ENCODE measurements at places on chromosomes 5 and 9.

DNA sequence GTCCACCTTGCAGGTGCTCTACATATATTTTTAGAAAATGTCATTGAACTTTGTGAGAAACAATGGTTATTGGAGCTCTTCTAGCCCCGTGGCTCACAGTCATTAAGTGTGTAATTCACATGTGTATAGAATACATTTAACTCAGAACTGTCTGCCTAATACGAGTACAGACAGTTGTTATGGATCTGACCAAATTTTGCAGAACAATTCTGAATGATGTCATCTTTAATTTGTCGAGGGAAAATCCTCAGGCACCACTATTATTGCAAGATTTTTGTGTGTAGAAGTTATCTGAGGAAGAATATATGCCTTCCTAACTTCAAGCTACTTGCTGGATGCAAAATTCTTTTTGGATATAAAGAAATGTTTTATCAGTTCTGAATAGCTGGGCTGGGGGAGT is 216.9 kb downstream of the CD180 start:
- DNase-seq = no peak

- DNase-seq = no peak
Observed at GRCh38 chr5:133290669-133291240, 238.9 kb downstream of the HSPA4 start.

- DNase-seq = no peak
Observed at GRCh38 chr5:133581918-133582317, 30.4 kb downstream of the FSTL4 start.

GRCh38 chr9:87059772-87060171 is 112.5 kb upstream of the GAS1 start:
- no peak for DNase-seq

GRCh38 chr5:179805529-179806249 is 977 bp downstream of the MGAT4B start:
- peak; percentile 22 for DNase-seq

- DNase-seq = peak; percentile 60
Observed at GRCh38 chr5:126354012-126354857, 69.0 kb upstream of the GRAMD2B start.

DNA sequence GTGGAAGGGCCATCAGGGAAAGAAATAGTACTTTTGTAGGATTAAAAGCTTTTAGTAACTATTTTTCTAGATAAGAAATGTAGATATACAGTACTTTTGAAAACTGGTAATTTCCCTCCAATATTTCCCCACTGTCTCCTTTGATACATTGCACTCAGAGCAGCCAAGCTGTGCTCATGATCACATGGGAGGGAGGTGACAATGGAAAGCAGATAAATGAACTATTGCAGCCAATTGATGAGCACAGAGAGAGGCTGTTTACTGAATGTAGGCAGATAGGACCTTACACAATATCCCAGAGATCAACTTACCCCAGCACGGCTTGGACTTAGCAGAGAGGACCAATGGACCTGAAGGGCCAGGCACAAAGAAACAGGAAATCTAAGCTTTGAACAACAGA is 178.0 kb upstream of the NREP start:
- no peak for DNase-seq

- no peak for DNase-seq
Observed at GRCh38 chr9:84748112-84748511, 78.6 kb downstream of the NTRK2 start.

- DNase-seq = no peak
Observed at GRCh38 chr9:132948482-132949050, 4.2 kb upstream of the TSC1 start.

DNA sequence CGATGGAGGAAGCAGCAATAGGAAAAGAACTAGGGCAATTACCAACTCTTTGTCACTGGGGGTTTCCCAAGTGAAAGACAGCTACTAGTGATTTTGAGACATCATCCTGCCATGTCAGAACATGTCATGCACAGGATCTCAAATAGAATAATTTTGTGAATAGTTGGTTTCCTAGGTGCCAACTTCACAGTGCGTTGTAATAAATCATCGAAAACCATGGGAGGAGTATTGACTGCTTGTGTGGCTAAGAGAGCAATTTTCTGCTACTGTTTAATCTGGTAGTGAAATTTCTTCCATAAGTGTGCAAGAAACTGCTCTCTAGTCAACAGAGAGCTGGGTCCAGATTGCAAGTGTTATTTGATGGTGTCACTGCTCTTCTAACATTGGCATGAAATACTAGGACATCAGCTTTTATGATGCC is 168.6 kb downstream of the NNT start:
- no peak for DNase-seq

- DNase-seq = no peak
Observed at GRCh38 chr9:108443019-108443633, 412.7 kb downstream of the ACTL7B start.

DNA sequence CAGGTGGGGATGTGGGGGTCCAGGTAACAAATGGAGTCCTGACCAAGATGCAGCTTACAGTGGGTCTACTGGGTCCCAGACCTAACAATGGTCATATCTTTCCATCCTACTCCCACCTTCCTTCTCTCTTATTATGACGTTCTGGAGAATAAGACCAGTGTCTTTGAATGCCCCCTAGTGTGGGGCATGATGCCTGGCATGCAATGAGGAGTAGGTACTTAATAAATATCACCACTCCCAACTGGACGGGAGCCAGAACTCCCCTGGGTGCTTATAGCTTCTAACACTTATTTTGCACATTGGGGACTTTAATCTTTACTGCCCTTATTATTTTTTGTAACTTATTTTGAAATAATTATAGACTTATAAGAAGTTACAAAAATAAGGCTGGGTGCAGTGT is 98.2 kb downstream of the NDFIP1 start:
- DNase-seq = no peak

- DNase-seq = no peak
Observed at GRCh38 chr5:159393854-159394274, 63.6 kb upstream of the IL12B start.

GRCh38 chr5:6328173-6328572 is 50.2 kb downstream of the MED10 start:
- peak; percentile 1 for DNase-seq

DNA sequence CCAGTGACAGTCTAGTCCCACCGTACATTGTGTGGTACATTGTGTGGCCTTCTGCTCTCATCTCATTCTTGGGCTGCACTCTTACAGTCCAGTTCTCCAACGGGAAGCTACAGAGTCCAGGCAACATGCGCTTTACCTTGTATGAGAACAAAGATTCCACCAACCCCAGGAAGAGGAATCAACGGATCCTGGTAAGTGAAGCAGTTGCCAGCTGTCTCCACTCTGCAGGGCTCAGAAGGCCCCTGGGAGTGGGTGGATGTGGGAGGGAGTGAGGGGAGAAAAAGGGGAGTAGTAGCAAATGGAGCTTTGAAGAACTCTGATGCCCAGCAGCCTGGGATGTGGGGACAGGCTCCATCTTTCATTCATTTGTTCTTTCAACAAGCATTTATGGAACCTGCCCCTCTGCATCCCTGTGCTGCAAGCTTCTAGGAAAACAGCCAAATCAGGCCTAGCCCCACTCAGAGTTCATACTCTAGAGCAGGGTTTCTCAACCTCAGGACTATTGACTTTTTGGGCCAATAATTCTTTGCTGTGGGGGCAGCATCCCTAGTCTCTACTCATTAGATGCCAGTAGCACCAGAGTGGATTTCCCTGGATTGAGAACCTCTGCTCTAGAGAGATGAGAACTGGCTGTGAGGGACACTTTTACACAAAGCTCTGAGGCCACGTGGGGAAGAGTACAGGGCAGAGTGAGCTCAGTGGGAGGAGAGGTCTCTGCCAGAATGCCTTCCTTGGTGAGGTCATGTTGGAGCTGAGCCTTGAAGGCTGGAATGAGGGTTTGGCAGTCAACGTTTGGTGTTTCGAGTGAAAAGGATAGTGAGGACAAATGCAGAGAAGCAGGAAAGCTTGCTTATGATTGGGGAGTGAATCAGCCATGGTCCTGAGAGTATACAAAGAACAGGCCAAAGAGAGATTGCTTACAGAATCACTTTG is 1.1 kb downstream of the POLR1E start:
- DNase-seq = peak; percentile 15

- no peak for DNase-seq
Observed at GRCh38 chr9:130535818-130536521, 43.4 kb upstream of the FUBP3 start.

DNA sequence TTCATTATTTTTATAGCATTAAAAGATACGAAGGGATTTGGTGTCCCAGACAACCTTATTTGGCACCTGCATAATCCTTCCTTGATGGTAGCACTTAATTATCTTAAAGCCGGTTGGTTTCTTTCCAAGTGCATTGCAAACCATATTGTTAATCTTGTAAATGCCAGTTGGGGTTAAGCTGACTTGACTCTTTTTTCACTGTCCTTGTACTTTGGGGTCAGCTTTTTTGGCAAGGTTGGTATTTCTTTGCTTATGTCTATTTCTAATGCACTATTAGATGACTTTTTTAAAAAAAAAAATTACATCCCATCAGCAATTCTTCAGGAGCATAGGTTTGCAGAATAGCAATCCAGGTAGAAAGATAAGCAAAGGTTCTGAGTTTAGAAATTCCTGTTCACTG is 466.8 kb upstream of the TLE4 start:
- DNase-seq = no peak

GRCh38 chr5:37951946-37952721 is 112.3 kb upstream of the GDNF start:
- no peak for DNase-seq

DNA sequence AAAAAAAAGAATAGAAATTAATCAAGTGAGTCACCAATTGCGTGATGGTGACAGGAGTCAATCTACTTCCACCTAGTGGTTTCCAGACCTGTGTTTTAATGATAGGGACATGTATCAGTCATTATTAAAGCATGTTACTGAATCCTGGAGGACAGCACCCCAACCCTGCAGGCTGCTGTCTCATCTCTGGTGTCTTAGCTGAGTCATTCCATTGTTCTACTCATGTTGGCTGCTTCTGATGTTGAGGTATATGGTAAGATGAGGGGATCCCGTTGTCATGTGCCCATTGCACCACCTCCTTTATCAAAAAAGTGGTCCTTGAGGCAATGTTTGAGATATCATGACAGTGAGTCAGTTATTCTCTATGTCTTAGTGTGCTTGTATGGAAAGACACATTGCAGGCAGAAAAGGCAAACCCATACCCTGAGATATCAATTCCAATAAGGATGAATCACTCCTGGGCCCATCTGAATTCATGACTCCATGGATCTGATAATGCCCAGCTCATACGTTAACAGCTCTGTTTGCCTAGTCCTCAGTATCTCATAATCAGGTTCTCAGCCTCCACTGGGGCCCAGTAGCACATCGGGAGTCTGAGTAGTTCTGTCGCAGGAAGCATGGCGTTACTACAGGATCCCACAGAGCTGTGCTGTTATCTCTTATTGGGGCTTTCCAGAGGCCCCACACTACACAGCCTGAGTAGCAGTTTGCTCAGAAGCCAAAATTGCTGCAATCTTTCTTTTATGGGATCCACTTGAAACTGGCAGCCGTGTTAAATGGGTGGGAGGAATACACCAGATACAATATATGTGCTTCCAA is 31.2 kb downstream of the HMGCS1 start:
- no peak for DNase-seq
